KBM-7 (cell line): ENCODE measurements at places on chromosomes 7 and 10.

GRCh38 chr10:82817676-82818422 is 942.9 kb downstream of the NRG3 start:
- no peak for DNase-seq

DNA sequence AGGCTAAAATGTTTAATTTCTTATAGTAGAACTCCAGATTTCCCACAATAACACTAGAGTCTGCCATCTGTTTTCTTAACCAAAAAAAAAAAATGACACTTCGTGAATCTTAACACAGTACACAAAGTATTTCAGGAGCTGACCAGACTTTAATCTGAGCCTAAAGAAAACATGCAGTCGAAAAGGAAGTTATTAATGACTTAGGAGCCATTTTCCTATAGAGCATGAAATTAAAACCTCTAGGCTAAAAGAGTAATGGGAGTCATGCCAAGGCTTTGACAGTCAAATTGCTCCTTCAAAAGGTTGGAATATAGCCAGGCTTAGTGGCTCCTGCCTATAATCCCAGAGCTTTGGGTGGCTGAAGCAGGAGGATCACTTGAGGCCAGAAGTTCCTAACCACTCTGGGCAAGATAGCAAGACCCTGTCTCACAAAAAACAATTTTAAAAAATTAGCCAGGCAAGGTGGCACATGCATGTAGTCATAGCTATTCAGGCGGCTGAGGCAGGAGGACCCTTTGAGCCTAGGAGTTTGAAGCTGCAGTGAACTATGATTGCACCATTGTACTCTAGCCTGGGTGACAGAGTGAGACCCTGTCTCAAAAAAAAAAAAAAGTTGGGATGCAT is 13.6 kb downstream of the MICU1 start:
- peak; percentile 9 for DNase-seq

DNA sequence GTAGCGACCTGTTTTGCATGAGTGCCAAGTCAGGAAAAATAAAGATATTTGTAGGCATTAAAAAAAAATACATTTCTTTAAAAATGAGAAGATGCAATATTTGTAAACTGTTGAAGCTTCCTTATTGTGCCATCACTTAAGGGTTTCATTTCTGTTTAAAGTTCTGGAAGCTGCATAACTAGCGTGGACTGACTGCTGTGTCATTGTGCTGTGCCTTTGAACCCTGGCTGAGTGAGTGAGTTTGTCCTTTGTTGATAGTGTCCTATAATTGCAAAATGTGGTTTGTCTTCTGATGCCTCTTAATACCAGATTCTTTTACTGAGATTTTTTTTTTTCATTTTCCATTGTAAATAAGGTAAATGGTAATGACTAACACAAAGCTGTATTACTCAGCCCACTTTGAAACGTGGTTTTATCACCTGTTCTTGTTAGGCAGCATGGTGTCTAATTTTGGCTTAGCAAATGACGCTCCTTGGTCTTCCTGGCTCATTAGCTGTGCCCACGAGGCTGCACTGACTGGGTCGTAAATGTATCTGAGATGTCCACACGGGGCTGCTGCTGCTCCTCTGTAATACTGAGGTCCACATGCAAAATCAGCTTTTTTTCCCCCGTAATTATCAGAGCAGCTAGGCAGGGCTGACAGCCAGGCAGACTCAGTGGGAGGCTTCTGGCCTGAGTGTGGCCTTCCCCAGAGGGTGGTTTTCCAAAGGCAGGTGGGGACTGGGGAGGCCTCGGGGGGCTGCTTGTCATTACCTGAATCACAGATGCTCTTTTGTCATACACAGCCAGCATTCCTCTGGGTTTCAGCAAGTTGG is 14.8 kb downstream of the ZSCAN25 start:
- peak; percentile 18 for DNase-seq

DNA sequence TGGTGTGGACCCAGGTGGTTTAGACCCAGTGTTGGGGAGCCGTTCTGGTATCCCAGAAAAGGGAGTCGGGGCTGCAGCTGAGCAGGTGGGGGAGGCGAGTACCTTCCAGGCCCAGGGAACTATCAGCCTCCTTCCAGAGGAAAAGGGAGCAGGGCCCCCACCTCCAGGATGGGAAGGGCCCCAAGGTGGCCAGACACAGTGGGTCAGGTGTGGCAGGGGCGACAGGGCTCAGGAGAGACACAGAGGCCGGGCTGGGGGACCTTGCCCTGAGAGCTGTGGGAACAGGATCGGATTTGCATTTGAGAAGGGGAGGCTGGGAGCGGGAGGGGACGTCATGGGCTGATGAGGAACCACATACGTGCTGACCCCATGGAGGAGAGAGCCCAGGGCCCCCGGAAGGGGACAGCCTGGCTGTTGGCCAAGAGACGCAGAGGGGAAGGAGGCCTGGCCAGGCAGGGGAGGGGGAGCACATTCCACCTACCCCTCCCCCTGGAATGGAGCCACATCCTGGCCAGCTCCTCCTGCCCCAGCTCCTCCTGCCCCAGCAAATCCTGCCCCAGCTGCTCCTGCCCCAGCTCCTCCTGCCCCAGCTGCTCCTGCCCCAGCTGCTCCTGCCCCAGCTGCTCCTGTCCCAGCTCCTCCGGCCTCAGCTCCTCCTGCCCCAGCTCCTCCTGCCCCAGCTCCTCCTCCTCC is 9.7 kb upstream of the TTYH3 start:
- DNase-seq: peak; percentile 35

GRCh38 chr7:16189026-16189715 is 232.2 kb downstream of the CRPPA start:
- no peak for DNase-seq

DNA sequence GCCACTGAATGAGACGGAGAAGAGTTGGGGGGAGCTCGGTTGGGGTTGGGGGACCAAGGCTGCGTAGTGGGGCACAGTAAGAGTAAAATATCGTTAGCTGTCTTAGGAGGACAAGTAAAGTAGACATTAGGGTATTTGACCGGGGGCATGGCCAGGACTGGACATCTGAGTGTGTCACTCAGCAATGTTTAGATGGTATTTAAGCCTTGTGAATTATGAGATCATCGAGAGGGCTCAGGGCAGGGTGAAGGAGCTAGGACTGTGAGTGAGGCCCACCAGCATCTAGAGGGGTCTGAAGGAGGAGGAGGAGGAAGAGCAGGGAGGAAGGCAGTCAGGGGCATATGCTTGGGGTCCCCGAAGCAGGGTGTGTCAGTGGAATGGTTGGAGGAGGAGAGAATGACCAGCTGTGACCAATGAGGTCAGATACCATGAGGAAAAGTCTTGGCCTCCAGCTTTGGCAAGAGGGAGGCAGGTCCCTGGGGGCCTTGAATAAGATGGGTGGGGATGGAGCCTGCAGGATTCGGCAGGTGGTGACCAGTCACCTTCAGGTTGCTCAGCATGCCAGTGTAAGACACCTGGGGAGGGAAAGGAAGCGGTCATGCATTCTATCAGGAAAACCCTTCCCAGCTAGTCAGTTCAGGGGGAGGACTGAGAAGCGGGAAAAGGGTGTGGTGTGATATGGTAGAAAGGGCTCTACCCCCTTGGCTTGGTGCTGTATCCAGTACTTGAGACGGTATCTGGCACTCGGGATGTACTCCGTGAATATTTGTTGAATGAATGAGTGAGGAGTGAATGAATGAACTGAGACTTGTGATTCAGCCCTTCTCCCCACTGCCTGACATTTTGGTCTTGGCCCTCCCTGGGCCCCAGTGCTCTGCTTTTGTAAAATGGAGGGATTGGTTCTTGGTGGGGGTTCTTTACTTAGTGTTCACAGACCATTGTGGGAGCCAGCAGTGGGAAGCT is 34.8 kb upstream of the SH2D4B start:
- no peak for DNase-seq

DNA sequence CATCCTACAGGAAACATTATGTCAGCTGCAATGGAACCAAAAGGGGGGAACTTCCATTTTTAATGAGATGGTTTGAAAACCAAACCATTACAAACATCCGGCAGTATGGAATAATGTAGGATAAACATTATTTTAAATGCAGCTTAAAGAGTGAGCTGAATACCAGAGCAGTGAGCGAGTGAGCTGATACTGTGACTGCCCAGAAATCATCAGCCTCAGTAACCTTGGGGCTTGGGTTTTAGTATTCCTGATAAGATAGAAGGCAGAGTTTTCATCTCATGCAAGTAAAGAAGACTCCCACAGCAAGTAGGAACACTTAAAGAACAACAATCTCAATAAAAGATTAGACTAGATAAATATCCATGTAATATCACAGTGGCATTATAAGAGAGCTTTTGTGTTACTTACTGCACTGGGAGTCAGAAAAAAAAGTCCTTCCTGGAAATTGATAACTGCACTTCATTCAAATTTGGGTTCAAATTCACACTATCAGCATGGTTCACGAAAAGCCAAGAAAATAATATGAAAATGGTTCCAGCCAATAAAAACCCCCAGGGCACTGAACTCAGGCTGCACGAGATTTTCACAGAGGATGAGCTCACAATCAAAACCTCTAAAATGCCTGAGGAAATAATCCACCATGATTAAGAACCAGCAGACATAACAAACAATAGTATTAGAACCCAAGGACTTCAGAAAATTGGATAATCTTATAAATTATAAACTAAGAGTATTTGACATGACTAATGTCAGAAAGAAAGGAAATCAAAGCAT is 115.7 kb downstream of the MTPAP start:
- no peak for DNase-seq

GRCh38 chr10:46263831-46264268 is 22.9 kb upstream of the ANTXRL start:
- no peak for DNase-seq

GRCh38 chr10:13180788-13181187 is 19.4 kb downstream of the MCM10 start:
- DNase-seq: no peak

DNA sequence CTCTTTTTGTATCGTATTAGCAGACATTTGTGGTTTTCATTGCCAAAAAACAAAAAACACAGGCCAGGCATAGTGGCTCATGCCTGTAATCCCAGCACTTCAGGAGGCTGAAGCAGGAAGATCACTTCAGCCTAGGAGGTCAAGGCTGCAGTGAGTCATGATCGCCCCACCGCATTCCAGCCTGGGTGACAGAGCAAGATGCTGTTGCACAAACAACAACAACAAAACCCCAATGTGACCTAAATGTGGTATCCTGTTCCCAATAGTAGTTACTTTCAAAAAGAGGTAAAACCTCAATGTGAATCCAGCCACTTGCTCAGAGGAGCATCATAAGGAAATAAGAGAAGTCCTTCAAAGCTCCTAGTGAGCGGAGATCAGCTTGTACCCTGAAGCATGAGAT is 45.8 kb upstream of the SKAP2 start:
- DNase-seq: no peak
